Activated CD8-positive, alpha-beta T cell treated with anti-CD3 and anti-CD28 coated beads, Interleukin-2, amount 10 ng/mL, durations not matched to agents 7 days and 5 days (primary cell): ENCODE measurements at places on chromosomes 16 and 17.
A peak's percentile ranks its signal among the peaks of the same experiment; 100 is the strongest.

GRCh38 chr17:1227917-1228780 lies 42.1 kb upstream of the BHLHA9 start:
- DNase-seq, result peak; percentile 33

- DNase-seq, result peak; percentile 88
These were observed 3.2 kb downstream of the ACSF3 start for GRCh38 chr16:89096768-89097391.

GRCh38 chr16:88785106-88785924 lies at the start of gene PIEZO1:
TSS of gene PIEZO1 (minus strand) at chr16:88785220. CDS start at chr16:88784964, 256 bp downstream.
- DNase-seq, result peak; percentile 83

DNA sequence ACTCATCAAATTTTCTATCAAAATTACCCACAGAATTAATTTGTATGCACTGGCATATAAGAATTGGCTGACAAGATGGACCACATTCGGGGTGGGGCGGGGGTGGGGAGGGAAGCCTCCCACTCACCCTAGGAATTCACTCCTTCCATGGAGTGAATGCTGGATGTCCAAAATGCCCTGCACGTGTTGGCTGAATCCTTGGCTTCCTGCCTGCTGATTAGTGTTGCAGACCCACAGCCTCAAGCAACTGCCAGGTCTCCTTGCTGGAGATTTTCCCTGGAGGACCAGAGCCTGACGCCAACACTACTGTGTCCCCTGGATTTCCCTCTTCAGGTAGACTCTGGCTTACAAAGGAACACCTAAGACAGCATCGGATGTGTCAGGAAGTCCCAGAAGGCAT lies 575.7 kb upstream of the CDH11 start:
- DNase-seq, result no peak

DNA sequence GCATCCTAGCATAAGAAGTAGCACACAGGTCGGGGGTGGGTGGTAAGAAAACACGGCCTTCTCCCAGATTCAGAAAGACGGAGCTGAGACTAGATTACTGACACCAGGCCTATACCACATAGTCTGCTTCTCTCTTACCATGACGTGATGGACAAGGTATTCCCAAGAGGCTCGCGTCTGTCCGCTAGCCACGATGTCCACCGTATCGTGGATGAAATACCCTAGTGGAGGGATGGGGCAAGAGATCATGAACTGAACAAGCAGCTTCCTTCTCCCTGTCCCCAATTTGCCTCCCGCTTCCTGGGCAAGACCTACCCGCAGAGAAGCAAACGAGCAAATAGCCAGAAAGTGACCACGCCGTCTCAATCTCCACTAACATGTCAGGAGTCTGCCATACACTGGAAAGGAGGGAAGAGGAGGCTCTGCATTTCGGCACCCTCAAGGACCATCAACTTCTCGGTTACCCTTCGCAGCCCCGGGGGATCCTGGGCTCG lies 820 bp downstream of the TLCD1 start:
- peak; percentile 41 for DNase-seq

DNA sequence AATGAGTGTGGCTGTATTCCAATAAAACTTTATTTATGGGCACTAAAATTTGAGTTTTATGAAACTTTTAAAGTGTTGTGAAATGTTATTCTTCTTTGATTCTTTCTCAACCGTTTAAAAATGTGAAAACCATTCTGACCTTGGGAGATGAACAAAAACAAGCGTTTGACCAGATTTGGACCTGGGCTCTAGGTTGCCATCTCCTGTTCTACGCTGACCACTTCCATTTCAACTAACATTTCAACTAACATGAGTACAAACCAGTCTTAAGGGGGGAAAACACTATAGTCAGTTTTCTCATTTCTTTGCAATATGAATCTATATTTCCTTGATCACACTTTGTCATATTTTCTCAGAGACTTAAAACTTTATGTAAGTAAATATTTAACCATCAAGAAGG lies 118.4 kb upstream of the IRX5 start:
- DNase-seq, result no peak

- no peak for DNase-seq
These were observed 489.6 kb downstream of the CDH13 start for GRCh38 chr16:83116274-83116892.

- DNase-seq, result no peak
These were observed 6.5 kb upstream of the OR2C1 start for GRCh38 chr16:3349175-3349574.

DNA sequence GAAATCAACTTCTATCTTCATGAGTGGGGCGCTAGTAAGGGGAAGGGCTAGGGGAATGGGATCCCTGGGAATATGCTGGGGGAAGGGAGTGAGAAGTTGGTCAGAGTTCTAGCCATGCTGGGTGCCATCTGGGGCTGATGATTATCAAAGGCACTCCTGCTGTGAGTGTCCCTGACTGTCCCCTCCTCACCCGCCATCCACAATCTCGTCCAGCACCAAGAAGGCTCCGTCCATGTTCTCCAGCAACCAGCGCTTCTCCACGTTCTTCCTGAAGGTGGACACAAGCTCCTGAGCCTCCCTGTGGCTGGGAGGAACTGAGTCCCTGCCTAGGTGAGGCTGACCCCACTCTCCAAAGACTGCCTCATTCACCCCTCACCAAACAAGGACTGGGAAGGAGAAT lies 5.6 kb downstream of the COPZ2 start:
- no peak for DNase-seq

GRCh38 chr17:77363821-77364361 lies 223.1 kb downstream of the SEC14L1 start:
- DNase-seq, result no peak

DNA sequence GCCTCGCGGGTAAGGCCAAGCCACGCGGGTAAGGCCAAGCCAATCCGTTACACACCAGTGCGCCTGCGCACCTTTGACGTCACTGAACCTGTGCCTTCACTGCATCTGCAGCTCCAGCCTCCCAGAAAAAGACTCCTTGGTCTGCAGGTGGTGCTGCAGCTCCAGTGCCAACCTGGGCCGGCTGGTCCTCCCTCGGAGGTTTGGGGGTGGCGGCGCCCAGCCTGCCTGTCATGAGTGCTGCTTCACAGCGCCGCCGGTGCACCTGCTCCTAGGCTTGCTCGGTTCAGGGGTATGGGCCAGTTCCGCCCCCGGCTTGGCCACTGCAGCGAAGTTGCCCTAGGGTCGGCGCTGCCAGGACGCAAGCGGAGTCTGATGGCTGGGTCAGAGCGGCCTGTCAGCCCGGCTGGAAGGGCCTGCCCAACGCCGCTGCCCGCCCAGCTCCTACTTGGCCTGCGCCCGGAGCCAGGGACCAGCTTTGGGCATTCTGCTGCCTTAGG lies 146.6 kb downstream of the USP22 start:
- peak; percentile 25 for DNase-seq

GRCh38 chr16:12896562-12896961 lies 4.8 kb upstream of the SHISA9 start:
- peak; percentile 21 for DNase-seq

DNA sequence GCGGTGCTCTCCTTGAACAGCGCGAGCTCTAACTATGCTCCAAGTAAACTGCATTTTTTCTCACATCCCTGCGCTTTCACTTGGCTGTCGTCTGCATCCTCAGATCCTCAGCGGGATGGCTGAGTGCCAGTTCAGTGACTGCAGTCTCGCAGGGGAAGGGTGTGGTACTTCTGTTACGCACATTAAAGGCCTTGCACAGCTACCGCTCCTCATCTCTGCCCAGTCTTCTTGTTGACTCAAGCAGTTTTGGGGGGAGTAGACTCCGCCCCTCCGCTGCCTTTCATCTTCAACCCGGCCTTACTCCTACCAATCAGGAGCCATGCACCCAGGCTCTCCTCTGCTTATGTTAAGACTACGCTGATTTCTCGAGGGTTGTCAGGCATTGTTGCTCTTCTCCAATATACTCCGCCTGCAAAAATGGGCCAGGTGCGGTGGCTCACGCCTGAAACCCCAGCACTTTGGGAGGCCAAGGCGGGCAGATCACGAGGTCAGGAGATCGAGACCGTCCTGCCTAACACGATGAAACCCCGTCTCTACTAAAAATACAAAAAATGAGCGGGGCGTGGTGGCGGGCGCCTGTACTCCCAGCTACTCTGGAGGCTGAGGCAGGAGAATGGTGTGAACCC lies 10.0 kb downstream of the ATP5PD start:
- DNase-seq, result peak; percentile 87

DNA sequence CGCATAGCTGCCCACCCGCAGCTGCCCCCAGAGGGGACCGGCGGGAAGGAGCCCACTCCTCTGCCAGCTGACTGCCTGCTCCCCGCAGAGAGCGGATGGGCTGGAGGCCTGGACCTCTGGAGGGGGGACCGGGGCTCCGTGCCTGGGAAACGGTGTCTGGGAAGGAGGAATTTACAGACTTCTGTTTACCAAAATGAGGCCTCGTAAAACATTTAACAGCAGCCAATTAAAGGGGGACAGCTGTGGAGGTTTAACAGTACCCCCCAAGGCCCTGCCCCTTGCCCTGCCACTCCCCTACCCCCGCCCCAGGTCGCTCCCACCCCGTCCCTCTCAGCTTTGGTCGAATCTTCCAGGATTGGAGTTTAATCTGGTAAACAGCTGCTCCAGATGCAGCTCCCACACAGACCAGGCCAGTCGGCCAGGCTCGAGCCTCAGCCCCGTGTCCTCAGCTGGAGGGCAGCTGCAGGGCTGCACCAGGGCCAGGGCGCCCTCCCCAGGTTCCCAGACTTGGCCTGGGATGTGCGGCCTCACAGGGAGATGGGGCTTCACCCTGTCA lies 41.1 kb downstream of the BAHCC1 start:
- no peak for DNase-seq

GRCh38 chr17:69320210-69320907 lies 6.6 kb downstream of the ABCA5 start:
- DNase-seq, result no peak

GRCh38 chr16:76478105-76478504 lies 200.9 kb downstream of the CNTNAP4 start:
- DNase-seq, result no peak

DNA sequence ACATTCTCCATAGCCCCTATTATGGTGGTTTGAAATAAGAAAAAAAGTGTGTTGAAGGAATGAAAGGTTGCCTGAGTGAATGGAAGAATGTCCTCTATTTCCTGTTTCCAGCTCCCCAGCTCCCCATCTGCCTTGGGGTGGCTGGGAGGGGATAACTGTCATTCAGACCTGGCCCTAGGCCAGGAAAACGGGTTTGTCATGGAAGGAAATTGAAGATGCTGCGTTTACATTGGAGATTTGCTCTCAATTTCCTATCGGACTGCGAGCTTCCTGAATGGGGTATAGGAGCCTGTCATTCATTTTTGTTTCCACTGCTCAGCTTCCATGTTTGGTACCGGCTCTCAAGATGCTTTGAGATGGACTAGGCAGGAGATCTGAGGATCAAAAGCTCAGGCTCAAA lies 2.2 kb upstream of the FZD2 start:
- DNase-seq, result no peak

- DNase-seq, result no peak
These were observed 142.9 kb downstream of the CDK5R1 start for GRCh38 chr17:32629563-32630190.

- no peak for DNase-seq
These were observed 309.1 kb downstream of the FOXL1 start for GRCh38 chr16:86887416-86887815.

DNA sequence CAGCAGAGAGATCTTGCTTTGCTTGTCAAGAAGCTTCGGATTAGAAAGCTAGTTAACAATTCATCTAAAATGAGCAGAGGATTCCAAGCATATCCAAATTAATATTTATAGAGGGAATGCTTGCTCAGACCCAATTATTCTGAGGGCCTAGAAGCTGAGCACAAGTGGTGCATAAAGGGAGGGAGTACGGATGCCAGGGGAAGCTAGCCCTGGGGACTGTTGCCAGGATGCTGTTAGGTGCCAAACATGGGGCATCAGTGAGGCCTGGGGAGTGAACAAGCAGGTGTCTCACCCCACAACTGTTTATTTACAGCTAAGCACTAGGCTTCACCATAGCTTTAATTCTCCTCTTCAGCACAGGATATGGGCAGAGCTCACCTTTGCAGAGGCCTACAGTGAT lies 684.1 kb upstream of the C16orf82 start:
- no peak for DNase-seq

DNA sequence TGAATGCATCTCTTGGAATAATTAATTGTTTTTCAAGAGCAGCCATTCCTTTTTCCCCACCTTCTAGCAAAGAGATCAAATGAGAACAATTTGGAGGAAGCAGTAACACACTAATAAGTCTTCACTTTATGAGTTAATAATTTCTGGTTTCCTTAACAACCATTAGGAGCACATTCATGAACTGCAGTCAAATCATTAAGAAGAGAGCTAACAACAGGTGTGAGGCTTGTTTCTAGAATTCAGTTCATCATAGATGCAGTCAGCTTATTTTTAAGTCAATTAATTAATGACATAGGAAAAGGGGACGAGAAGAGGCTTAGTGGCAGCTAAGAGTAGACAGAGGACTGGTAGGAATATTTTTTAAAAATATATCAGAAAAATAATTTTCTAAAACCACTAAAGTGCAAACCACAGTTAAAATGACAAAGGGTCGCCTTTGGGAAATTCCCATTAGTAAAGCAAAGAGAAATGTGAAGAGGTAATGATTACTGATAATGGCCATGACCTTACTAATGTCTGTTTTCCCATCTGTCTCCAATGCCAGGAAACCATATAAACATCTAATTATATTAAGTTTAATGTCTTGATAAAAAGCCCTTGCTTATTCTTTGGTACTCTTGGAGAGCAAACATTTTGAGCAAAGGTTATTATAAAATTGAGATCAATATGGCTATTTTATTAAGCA lies 184.2 kb downstream of the KCNJ2 start:
- no peak for DNase-seq

DNA sequence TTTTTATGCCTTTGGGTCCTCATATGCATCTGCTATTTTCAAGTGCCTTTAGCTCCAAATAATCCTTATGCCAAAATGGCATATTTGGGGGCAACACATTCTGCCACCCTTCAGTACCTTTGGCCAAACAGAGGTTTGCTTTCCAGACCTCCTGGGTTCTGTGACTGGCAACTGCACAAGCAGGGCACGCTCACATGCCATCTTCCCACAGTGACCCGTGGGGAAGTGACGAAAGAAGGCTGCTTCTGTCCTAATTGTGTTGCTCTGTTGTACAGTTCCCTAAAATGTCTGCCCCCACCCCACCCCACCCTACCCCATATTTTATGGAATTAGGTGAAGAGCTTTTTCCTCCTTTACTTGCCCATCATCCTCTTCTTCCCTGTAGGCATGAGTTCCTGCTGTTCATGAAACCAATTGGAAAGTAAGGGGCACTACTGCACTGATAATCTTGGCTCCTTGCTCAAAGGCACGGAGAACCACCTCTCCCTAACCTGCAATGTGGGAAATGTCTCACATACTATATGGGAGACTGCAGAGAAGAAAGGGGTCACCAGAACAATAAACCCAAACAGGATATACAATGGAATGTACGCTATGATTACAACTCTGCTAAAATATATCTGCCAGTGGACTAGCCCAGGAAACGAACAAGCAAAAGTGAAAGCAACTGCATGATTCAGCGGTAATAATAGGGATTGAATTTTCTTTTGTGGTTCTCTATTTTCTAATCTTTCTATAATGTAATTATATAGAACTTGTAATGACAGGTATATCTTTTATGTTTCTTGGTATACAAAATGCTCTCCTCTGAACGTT lies 3.3 kb upstream of the SLFN12L start:
- peak; percentile 66 for DNase-seq
